ENCODE measurements at places on chromosomes 5 and 9. TPM values are rescaled to one million over a fixed set of nuclear protein-coding genes. Genes with fewer than 3 reads are reported as not detected.

- no peak for DNase-seq
Observed at GRCh38 chr5:133705331-133705730, 93.0 kb upstream of the FSTL4 start.

DNA sequence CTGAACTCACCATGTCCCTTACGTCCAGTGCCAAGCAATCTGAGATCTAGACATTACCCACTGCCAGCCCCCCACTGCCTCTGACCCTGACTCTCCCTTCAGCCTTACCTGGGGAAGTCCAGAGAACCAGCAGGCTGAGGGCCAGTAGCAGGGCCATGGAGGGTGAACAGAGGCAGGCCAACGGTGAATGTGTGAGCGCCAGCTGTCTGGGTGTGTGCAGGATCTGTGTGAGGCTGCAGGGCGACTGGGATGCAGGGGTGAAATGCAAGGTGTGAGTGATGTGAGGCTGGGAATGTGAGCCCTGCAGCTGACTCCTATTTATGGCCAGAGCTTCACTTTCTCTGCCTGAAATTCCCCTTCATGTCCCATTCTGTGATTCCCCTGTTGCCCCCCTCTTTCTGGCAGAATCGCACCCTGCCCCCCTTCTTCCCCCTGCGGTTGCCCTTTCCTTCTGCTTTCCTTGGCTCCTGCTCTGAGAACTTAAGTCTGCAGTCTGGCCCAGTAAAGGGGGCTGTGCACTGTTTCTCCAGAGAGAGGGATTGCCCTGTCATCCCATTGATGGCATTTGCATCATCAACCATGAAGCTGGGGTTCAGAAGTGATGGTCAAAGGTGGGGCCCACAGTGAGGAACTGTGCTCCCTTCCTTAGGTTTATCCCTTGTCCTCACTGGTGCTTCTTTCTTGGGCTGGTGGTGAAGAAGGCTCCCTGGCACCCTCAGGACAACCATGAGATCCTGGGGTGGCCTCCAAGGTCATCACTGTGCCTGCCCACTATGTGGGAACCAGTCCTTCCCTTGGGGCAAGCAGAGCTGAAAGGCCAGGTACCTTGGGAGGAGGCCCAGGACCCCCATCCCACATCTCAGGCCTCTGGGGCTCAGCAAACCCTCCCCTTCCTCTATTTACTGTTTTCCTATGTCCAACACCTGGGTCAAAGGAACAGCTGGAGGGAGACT lies at the start of gene CCL19:
Gene CCL19, minus strand, starts transcription at position 294 of the 953 bp plus-strand sequence. Its CDS starts 137 bp downstream, at position 157.
- no peak for DNase-seq

- DNase-seq = no peak
Observed at GRCh38 chr5:14915291-14915952, 43.8 kb upstream of the ANKH start.

GRCh38 chr5:124783285-124783684 lies 36.8 kb upstream of the ZNF608 start:
- no peak for DNase-seq

GRCh38 chr5:43652537-43653302 lies 49.7 kb downstream of the NNT start:
- no peak for DNase-seq

DNA sequence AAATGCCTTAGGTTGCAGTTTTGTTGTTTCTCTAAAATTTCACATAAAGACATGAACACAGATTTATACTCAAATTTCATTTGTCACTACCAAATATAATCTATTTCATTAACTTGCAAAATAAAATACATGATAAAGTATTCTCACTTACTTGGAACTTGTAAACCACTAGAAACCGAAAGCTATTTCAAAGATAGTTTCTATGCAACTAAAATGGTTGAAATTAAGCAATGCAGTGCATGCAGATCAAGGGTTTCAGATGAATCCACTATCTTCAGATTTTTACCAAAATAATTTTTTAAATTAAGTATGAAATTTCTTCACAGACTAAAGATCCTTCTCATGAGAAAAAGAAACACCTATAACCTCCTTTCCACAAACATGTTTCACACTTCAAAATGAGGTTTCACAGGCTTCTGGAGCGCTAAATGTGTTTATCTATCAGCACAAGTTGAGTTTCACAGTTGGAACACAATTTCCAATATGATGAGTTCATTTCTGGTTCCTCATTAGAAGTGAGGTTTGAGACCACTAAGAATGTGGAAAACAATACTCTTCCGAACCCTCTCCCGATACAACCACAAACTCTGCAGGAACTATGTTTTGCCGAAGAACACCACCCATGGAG lies 63.9 kb downstream of the EPB41L4A start:
- no peak for DNase-seq

DNA sequence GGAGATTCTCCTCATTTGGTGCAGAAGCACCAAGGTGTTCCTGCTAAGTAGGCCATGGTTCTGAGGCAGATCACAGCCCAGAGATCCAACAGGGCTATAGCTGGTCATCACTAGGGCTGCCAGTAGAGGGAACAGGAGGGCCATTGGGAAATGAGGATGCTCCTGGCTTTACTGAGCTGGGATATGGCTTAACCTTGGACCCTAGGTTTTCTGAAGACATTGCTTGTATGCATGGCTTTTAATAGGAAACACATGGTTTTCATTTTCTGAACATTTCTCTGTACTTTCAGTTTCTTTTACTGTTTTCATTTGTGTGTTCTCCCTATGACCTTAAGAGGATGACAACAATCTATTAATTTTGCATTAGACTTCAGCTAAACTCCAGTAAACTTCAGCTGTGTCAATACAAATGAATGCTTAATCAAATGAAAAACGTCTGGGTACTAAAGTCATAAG lies at the start of gene IFNW1:
Gene IFNW1, minus strand, starts transcription at position 406 of the 456 bp plus-strand sequence. Its CDS starts 262 bp downstream, at position 144.
- DNase-seq = no peak

- DNase-seq = no peak
Observed at GRCh38 chr5:176996780-176997179, 9.8 kb downstream of the UIMC1 start.

GRCh38 chr9:113837334-113837733 lies 38.8 kb upstream of the ZNF618 start:
- DNase-seq = no peak

DNA sequence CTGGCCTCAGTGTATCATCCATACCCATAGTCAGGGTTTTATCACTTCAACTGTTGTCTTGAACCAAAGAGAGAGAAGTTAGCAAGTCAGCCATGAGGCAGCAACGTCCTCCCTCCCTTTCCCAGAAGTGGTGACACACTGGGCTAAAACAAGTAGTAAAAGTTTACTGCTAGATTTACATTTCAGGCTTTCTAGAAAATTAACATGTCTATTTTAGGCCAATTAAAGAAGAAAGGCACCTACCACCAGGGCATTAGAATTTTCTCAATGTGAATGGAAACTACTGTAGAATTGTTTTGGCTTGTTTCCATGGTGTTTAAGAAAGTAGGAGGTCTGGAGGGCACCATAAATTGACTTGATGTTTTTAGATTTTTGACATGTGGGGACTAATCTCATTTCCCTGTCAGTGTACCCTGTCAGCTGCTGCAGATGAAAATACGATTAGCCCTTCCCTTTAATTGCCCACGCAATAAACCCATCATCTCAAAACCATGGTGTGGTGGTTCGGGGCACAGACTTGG lies 121.8 kb upstream of the ELL2 start:
- DNase-seq = peak; percentile 50

DNA sequence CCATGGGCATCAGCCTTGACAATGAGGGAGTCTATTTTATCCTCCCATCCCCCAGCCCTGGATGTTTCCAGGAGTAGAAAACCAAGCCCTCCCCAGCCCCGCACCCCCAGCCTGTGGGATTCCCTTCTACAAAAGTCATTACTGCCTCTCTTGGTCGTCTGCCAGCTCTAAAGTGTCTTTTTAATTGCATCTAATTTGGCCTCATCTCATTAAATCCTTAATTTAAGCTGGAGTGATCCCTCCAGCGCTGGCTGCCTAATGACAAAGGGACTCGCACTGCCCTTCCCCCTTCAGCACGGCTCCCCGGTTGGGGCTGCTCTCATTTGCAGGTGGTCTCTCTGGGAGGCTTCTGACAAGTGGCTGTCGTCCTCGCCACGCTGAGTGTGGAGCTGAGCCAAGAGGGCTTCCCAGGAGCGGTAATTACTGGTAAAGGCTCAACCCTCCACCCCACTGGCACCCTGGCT lies 107.9 kb upstream of the ALDH1B1 start:
- DNase-seq = no peak

- DNase-seq = no peak
Observed at GRCh38 chr5:6719417-6719816, 6.2 kb downstream of the TENT4A start.

The MOCS2 gene
- total RNA-seq = 21.3 TPM

The PCDHB4 gene
- not detected for total RNA-seq

DNA sequence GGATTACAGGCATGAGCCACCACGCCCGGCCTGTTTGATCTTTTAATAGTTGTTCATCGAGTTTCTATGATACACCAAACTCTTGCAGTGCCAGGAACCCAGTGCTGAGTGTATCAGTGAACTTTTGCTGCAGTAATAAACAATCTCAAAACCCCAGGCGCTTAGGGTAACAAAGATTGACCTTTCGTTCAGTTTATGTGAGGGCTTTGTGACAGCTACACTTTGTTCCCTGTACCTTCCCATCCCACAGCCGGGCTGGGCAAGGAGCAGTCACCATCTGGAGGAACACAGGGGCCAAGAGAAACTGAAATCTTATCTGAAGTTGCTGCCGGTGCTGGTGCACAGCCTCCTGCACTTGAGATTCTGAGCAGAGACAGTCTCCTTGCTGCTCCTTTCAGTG lies 17.2 kb upstream of the WNK2 start:
- no peak for DNase-seq

The RELL2 gene
- 27.8 TPM for total RNA-seq

The CTXN3 gene
- not detected for total RNA-seq

- DNase-seq = no peak
Observed at GRCh38 chr9:104786293-104786692, 22.4 kb downstream of the NIPSNAP3B start.

GRCh38 chr9:121637713-121638220 lies 13.7 kb upstream of the DAB2IP start:
- DNase-seq = no peak

DNA sequence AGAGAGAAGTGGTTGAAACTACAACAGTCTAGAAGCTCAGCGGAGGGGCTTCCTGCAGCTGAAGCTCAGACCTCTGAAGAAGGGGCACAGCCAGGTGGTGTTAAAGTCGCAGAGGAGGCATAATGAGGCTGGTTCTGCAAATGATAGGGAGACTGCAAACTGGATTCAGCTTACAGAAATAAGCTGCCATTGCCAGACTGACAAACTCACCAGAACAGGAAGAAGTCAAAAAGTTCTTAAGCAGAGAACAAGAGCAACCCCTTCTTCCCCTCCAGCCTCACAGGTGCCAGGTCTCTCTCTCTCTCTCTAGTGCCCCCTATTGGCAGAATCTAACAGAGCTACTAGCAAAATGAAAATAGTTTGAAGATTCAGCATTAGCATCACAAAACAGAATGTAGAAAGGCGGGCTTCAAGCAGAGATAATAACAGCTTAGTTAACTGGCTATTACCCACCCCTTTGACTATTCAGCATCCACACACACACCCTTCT lies 76.7 kb downstream of the GRAMD2B start:
- DNase-seq = peak; percentile 35

The CCL28 gene
- 13.9 TPM for total RNA-seq

- DNase-seq = no peak
Observed at GRCh38 chr5:97266576-97266975, 83.5 kb upstream of the RIOK2 start.

The BAAT gene
- 0.07 TPM for total RNA-seq

- DNase-seq = no peak
Observed at GRCh38 chr5:125446986-125447385, 700.5 kb upstream of the ZNF608 start.

DNA sequence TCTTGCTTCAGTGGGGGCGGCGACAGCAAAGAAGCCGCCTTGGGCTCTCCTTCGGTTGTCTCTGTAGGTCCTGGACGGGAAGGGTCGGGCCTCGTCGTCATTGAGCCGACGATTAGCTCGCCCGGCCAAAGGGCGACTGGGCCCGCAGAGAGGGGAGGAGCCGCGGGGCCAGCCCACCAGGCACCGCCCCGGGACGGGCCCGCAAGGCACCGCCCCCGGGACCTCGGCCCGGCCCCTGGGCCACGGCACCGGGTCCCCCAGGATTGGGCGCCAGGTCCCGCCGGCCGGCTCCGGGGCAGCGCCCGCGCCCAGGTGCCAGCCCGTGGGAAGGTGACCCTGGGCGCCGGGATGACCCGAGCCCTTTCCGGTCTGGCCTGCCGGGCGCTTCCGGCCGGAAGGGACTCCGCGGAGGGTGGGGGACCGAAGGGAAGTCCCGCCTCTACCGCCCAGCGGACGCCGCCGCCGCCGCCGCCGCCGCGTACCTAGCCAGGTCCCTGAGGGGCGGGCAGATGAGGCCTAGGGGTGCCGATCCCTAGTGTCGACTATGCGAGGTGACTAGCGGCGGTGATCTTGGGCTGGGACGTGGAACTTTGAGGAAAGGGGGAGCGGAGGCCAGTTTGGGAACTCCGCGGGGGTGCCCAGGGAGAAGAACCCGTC lies at the start of the genes GBA2 and RGP1:
Gene GBA2, minus strand, starts transcription at position 371 of the 657 bp plus-strand sequence. CDS start 524 bp downstream, outside the sequence.
Gene RGP1, plus strand, starts transcription at position 430 of the 657 bp plus-strand sequence. CDS start 469 bp downstream, outside the sequence.
- DNase-seq = peak; percentile 83

DNA sequence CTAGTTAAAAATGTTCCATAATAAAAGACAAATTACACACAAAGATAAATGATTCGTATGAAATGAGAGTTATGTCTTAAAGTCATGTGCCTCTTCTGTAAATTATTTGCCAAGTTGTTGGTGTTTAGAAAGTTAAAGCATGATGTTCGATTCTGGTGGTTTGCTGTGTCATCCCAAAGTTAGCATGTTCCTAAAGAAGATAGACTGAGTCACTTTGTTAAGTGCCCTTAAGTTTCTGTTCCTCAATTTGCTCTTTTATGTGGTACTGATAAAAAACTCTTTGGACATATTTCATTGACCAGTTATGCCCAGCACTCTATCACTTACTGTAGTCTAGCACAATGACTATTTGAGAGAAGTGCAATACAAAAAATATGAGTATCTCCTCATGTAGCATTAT lies 366.9 kb upstream of the ZNF608 start:
- DNase-seq = no peak

DNA sequence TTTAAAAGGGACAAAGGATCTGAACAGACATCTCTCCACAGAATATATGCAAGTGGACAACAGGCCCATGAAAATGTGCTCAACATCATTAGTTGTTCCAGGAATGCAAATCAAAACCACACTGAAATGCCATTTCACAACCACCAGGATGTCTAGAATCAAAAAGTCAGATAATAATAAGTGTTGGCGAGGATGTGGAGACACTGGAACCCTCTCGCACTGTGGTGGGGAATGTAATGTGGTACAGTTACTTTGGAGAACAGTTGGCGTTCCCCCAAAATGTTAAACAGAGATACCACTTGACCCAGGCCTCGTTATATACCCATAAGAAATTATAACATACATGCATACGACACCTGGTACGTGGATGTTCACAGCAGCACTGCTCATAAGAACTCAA lies 38.6 kb downstream of the SARDH start:
- DNase-seq = no peak

The CNTNAP3 gene
- not detected for total RNA-seq

GRCh38 chr5:82766206-82766605 lies 311.0 kb downstream of the TMEM167A start:
- DNase-seq = no peak

The CDC20B gene
- not detected for total RNA-seq

DNA sequence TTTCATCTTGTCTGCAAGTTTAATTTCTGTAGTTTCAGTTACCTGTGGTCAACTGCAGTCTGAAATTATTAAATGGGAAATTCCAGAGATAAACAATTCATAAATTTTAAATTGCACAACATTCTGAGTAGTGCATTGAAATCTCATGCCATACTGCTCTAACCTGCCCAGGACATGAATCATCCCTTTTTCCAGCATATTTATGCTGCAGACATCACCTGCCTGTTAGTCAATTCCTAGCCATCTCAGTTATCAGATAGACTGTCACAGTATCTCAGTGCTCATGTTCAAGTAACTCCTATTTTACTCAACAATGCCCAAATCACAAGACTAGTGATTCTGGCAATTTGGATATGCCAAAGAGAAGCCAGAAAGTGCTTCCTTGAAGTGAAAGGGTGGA lies 223.0 kb upstream of the GRIA1 start:
- DNase-seq = no peak
